ENCODE measurements at places on chromosomes 2 and 18.

DNA sequence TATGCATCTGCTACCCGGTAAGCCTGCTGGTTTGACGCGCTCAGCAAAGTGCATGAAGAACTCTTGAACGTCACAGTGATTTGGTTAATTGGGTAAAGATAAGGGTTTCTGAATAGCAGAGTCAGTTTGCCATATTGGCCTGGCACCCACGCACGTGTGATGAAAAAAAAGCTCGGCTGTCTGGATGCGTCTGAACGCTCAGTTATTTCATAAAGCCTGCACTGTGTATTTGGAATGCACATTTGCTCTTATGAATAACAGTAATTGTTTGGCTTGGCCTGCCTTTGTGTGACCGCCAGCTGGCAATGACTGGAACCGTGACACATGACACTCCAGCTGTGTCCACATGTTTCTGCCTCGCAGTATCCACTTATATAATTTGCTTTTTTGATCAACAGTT lies 129.2 kb upstream of the MEIS1 start:
- no peak for DNase-seq

DNA sequence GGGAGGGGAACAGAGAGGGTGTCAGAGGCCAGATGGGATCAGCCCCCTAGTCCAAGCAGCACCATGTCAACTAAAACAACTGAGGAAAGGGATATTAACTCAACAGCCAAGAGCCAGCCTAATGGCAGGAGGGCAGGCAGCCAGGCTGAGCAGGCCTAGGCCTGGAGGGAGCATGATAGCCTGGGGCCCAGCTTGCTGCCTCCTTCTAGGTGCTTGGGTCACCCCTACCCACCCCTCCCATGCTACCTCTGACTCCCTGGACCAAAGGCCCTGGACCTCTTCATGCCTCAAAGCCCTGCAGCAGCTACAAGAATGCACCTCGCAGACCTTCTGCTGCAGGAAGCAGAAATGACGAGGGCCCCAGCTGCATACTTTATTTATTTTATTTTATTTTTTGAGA lies 22.1 kb upstream of the TNS1 start:
- no peak for DNase-seq

DNA sequence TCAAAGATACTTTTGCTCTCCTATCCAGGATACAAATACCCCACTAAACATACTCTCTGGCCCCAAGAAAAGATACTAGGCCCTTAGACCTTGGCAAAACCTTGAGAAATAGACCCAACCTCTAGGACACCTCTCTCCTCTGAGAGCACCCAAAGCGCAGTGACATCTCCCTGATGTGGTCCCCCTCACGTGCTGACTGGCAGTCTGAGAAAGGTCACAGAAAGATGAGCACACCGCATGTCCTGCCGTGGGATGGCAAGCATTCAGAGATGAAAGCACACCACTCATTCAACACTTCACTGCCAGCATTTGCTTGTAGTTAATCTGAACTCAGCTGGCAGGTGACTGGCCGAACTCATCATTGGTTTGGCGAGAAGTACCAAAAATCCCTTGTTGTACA lies 6.1 kb upstream of the TBC1D8 start:
- no peak for DNase-seq

DNA sequence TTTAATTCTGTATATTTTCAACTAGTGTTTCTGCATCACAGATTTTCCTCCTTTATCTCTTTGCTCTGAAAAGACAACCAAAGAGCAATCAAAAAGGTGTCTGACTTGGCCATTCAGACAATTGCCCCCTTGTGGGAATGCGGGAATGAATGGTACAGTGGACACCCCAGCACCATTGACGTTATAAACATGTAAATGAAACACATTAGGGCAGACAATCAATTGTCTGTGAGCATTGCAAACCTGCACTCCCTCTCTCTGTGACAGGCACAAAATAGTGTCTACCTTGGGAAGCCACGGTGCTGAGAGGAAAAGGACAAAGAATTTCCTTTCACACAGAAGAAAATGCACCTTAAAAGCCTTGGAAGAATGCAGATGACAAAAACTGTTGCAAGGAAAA lies 8.0 kb downstream of the ZEB2 start:
- DNase-seq, result no peak

GRCh38 chr2:204030322-204030721 lies 93.8 kb downstream of the ICOS start:
- DNase-seq, result no peak

- DNase-seq, result no peak
Observed at GRCh38 chr2:84931384-84931821, 25.9 kb downstream of the TMSB10 start.

All from stimulated activated CD4-positive, alpha-beta T cell treated with anti-CD3 and anti-CD28 coated beads, TNF-alpha, amount 100 ng/mL, for 4 hours (primary cell).